ENCODE measurements at places on chromosomes 4 and X.

GRCh38 chr4:87046121-87046551 is 111.3 kb downstream of the AFF1 start:
- no peak for DNase-seq

DNA sequence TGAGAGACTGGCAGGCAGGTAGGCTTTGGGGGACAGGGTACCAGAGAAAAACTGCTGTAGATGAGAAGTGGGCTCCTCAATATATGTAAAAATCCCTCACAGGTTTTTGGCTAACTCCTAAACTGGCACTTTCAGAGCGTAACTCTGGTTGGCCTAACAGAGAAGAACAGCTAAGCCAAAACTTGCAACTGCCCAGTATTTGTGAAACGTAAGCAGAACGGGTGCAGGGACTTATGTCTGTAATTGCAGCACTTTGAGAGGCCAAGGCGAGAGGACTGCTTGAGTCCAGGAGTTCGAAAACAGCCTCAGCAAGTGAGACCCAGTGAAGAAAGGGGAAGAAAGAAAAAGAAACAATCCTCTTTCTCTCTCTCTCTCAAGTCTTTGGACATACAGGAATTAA is 25.0 kb downstream of the EIF4E start:
- no peak for DNase-seq

- no peak for DNase-seq
These were observed 119.5 kb downstream of the GLRA3 start for GRCh38 chr4:174709526-174709925.

- DNase-seq, result no peak
These were observed 96.4 kb upstream of the EGFL6 start for GRCh38 chrX:13472975-13473374.

DNA sequence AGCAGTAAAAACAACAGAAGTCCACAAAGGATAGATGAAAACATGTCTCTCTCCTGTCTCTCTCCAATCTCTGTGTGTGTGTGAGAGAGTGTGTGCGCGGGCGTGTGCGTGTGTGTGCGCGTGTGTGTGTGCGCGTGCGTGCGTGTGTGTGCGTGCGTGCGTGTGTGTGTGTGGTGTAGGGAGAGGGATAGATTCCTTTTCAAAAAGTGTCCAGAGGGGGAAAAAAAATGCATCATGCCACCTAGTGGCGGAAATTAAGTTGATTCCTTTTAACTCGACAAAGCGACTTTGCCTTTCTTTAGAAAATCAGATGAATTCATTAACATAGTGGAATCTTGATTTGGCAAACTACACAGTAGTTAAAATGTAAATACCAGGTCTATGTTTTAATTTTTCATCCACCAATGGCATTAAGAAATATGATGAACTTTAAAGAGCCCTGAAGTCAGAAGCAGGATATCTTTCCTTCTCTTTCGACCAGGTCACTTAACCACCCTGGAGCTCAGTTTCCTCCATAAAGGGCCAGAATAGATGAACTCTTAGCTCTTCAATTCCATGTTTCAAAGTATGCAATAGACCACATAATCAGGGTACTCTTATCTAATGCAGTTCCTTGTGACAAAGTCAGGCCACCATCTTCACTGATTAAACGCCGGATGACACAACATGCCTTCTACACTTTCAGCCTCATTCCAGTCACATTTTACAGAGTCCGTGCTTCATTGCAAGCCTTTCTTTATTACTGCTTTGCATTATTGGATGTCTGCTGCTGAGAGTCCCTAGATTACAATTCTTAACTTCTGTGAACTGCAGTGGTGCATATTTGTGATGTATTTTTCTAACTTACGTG is 162.8 kb downstream of the FBXO8 start:
- DNase-seq, result no peak

DNA sequence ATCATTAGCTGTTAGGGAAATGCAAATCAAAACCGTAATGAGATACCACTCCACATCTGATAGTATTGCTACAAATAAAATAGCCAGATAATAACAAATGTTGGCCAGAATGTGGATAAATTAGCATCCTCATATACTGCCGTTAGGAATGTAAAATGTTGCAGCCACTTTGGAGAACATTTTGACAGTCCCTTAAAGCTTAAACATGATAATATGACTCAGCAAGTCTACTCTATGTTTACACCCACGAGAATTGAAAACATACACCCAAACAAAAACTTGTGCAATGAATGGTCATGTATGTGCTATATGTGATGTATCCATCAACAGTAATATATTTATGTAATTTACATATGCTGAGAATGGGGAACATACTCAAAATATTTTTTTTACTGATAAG is 78.2 kb downstream of the GSTCD start:
- DNase-seq, result no peak

DNA sequence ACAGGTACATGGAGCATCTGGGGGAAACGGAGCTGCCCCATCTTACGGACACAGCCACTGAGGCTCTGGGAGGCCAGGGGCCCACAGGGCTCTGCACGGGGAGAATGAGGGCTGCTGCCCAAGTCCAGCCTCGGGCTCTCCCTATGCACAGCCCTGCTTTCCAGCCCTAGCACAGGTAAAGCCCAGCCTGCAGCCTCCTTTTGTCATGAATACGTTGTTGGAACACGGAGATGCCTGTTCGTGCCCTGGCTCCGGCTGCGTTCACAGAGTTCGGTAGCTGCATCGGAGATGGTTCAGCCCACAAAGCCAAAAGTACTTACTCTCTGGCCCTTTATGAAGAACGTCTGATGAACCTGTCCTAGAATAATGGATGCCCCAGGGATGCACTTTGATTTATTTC is 68.7 kb upstream of the AFAP1 start:
- no peak for DNase-seq

DNA sequence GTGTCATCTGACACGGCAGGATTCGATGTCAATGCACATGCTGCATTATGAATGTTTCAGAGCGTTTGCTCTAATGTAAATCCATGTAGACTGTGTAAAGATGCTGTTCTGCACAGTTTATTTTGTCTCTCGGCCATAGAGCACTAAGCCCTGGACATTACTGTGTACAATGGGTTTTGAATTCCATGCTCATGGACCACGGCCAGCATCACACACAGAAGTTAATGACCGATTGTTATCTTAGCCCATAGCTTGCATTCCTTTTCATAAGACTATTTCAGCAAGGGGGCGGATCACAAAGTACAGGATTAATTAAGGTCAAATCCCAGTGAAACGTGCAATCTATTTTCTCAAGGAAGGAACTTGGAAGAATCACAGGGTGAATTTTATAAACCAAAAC is 286.1 kb upstream of the TENM3 start:
- no peak for DNase-seq

- DNase-seq, result no peak
These were observed 12.2 kb downstream of the ARHGEF6 start for GRCh38 chrX:136768469-136769084.

- no peak for DNase-seq
These were observed 1780.1 kb downstream of the ARAP2 start for GRCh38 chr4:34464196-34464595.

Data from activated CD8-positive, alpha-beta memory T cell treated with anti-CD3 and anti-CD28 coated beads for 48 hours (primary cell).